ENCODE measurements at places on chromosomes 2 and 18.

GRCh38 chr2:111185361-111186022 is 64.8 kb downstream of the BCL2L11 start:
- peak; percentile 50 for DNase-seq

GRCh38 chr2:19895535-19895934 is 6.2 kb downstream of the TTC32 start:
- no peak for DNase-seq

- DNase-seq = peak; percentile 64
These were observed 12.6 kb upstream of the ID2 start for GRCh38 chr2:8669157-8669817.

GRCh38 chr2:98607741-98608115 is 584 bp downstream of the COA5 start:
- DNase-seq = no peak

DNA sequence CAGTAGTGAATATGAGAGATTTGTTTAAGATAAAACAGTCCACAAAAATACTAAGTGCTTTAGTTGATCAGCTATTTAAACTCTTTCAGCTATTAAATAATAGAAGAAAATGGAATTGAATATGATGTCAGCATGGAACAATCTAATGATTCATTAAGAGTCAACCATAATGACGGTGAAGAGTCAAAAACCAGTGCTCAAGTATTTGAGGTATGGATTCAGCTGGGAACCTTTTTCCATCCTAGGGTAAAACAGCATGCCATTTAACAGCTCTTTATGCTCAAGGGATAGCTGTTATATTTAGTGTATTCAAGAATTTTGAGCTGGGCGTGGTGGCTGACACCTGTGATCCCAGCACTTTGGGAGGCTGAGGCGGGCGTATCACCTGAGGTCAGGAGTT is 29.7 kb downstream of the CARF start:
- no peak for DNase-seq

- no peak for DNase-seq
These were observed 136.0 kb downstream of the PTH2R start for GRCh38 chr2:208542465-208543041.

GRCh38 chr2:119480718-119481142 is 43.6 kb downstream of the SCTR start:
- no peak for DNase-seq

DNA sequence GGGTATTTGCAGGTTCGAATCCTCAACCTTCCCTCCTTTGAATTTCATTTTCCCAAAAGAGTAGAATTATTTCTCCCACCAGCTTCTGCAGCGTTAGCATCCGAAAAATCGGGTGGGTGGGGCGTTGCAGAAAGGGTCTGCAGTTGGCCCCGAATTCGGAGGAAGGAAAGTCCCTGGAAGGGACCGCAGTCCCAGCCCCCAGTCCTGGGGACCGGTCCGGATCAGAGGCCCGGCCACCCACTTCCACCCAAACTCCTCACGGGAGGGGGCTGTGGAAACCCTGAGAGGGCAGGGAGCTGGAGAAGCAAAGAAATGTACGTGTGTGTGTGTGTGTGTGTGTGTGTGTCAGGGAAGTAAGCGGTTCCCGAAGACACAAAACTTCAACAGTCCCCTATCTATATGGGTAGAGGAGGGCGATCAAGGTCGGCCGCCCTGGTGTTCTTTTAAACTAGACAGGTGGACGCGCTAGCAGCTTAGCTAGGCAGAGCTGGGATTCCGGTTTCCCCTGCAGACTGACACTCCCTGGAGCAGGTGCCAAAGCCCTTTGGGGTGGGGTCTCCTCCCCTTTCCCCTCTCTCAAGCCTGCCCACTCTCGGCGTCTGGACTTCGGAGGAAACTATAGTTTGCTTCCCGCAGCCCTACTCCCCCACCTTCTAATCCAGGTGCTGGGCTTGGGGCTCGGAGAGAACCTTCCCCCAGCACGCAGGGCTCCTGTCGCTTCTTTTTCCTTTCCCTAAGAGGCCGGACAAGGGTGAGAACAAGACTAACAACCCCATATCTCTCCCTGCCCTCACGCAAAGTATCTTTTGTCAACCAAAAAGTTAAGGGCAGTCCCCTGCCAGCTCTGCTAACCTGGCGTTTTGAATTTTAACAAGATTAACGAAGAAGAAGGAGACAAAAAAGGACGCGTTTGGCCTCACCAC is 4.8 kb upstream of the ONECUT2 start:
- DNase-seq = no peak

DNA sequence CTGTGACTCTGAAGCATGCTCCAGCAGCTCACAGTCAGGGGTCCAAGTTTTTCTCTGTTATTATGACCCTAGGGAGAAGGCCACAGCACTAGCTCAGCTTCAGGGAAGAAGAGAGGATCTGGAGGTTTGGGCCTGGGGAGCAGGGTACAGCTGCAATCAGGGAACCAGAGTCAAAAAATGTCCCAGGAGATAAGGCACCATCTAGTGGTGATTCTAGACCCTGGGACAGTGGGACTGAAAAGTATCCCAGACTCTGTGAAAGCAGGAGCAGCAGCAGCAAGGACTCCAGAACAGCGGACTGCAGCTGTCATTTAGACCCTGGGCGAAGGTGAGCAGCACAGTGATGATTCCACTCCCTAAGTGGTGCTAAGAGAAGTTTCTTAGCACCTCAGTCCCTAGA is 278.4 kb upstream of the DDX18 start:
- no peak for DNase-seq

DNA sequence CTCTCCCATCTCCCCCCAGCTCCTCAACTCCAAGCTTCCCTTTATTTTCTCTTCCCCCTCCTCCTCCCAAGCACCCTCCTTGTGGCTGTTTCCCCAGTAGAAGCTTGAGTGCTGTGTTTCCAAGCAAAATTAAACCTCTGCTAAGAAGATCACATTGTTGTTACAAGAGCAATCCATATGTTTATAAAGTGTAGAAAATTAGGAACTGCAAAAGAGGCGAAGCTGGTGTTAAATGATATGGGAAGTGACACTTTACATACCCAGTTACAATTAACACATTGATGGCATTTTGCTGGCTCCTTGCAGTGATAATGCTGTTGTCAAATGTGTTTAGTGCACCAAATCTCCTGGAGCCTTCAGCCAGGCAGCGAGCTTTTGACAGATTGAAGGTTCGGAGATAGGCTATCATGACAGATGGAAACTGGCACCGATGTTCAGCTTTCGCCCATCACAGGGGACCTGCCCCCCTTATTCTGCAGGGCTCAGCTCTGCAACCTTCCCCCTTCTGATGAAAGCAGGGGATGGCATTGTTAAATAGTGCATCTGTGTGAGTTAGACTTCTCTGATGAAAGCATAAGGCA is 259.8 kb upstream of the ATP5MC3 start:
- no peak for DNase-seq

- DNase-seq = no peak
These were observed 184.1 kb upstream of the ARL4C start for GRCh38 chr2:234680688-234681619.

- DNase-seq = peak; percentile 81
These were observed 41.6 kb downstream of the LRRC30 start for GRCh38 chr18:7272311-7273049.

DNA sequence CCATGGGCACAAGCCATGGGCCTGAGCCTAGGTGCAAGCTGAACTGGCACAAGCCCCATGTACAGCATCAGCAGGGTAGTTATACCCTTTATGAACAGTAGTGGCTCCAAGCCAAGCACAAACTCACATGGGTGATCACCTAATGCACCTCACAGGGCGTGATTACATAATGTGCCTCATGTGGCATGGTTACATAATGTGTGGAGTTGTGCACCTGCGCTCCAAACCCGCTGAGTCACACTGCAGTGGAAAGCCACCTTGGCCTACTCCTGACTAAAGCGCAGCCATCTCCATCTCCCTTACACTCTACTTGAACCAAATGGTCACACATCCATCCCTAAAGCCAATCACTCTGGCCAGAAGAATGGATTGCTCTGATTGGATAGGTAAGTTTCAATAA is 279.7 kb downstream of the MBD2 start:
- DNase-seq = no peak

DNA sequence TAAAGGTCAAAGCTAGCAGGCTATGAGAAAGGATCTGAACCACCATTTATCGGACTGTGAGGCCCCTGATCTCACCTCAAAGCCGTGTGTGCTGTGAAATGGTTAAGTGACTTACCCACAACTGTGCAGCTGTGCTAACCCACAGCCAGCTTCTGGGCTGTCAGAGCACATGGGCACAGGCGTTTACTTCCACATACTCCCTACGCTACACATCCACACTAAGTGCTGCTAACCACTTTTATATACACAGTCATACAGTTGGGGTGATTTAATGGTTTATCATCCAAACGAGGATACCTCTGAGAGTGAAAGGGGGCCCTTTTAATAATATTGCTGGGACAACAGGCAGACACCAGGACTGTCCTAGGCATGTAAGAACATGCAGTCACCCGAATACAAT is 37.3 kb downstream of the CYRIA start:
- DNase-seq = no peak

- no peak for DNase-seq
These were observed 102.6 kb downstream of the ANKRD44 start for GRCh38 chr2:197208024-197208423.

GRCh38 chr18:55863876-55864275 is 275.9 kb upstream of the TCF4 start:
- DNase-seq = no peak

DNA sequence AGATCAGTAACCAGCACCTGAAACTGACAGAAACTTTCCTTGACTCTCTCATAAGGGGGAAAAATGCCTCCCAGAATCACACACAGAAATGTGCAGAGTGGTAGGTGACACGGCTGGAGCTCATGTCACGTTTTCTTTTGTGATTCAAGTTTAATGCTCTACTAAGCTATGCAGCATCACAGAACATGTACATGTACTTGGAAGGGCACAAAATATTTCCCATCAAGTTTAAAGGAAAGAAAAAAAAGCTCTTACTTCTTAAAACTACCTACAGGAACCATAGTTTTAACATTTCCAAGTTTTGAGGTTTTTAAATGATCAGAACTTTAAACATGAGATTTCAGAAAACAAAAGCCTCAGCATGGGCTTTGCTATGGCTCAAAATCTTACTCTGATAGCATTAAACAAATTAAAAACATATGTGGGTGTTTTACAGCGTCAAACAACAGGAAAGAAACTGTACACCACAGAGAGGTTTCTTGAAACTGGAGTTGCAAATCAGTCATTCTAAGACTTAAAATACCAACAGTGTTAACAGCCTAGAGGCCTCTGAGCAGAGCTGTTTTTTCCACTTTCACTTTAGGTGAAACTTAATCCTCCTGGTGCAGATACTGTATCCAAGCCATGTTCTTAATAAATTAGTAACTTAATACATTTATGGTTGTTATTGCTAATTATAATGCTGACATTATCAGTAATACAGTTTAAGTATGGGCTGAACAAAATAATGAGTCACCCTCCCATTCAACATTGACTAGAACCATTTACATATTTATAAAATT is 30.1 kb downstream of the MBP start:
- DNase-seq = no peak

DNA sequence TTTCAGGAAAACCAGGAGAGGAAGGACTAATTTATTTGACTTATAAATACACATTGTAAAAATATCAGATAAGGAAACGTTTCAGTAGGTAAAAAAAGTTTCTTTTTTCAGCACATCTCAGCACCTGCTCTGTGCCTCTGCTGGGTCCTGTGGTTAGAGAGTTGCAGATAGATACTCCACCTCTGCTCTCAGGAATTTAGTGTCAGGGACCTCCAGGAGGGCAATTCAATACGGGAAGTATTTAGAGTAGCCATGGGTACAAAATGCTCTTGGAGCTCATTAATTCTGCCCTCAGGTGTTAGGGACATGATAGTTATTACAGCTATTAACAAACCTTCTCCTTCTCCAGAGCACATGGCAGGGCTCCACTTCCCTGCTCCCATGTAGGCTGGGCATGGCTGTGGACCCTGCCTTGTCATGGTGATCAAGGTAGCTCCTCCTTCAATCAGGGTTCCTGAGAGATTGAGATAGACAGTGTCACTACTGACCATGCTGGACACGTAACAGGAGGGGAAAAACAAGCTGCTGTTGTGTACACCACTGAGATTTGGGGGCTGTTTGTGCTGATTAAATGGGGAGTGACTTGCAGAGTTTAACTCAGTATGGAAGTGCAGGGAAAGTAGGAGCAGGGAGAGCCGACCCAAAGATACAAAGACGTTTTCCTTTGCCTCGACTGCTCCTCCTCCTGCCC is 185.6 kb upstream of the COPS8 start:
- DNase-seq = no peak

DNA sequence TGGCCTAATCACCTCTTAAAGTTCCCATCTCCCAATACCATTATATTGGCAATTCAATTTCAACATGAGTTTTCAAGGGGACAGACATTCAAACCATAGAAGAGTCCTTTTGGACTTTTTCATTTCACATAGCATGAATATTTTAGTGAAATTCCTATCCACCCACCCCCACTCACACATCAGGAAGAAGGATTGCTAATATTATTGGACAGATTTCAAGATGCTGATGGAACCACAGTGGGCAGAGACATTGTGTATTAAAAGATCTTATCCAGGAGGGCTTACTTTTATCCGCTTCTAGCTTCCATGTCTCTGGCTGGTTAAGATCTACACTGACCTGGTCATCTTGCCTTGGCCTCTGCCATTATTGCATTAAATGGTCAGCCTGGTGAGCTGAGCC is 297.4 kb upstream of the ACVR2A start:
- no peak for DNase-seq

DNA sequence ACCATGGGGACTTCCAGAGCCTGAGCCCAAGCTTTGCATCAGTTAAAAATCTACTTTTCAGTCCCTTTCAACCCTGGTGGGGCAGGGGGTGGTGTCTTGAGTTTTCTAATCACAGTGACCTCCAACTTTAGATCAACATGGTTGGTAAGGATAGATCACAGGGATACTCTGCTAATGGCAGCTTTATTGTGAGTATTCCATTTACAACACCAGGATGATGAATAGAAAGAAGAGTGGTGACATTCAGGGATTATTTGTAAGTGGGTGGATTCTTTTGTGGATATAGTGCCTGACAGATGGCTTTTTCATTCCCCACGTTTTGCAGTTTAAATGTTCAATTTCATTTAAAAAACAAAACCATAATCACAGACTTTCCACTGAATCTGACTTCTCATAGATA is 51.3 kb downstream of the ZNF532 start:
- DNase-seq = no peak

GRCh38 chr2:172962824-172963223 is 112.8 kb upstream of the MAP3K20 start:
- no peak for DNase-seq

All from midbrain (tissue), 1 donor.